ENCODE measurements at places on chromosomes 6 and 20.

DNA sequence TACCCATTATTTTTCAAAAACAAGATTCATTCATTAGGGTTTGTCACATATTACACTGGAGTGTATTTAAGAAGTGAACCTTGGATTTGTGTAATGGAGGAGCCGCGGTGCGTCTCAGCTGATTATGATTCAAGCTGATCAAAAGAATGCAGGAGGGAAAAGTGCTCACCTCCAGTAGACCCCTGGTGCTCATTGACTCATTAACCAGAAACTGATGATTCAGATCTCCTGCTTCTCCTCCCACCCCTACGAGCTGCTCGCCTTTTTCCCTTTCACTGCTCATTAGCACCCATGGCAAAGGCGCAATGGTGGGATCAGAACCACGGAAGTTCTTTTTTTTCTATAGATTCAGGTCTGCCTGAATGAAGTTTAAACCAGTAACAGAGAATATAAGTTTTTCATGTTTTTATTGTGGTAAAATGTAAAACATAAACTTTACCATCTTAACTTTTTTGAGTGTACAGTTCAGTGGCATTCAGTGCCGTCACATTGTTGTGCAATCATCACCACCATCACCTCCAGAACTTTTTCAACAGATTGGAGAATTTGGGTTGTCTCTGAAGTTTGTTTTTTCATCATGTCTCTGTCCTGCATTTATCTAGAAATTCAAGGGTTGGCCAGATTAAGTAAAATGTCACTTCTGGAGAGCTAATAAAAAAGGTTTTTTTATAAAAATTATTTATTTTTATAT lies 101.6 kb downstream of the LINC00237 start:
- no peak for DNase-seq

DNA sequence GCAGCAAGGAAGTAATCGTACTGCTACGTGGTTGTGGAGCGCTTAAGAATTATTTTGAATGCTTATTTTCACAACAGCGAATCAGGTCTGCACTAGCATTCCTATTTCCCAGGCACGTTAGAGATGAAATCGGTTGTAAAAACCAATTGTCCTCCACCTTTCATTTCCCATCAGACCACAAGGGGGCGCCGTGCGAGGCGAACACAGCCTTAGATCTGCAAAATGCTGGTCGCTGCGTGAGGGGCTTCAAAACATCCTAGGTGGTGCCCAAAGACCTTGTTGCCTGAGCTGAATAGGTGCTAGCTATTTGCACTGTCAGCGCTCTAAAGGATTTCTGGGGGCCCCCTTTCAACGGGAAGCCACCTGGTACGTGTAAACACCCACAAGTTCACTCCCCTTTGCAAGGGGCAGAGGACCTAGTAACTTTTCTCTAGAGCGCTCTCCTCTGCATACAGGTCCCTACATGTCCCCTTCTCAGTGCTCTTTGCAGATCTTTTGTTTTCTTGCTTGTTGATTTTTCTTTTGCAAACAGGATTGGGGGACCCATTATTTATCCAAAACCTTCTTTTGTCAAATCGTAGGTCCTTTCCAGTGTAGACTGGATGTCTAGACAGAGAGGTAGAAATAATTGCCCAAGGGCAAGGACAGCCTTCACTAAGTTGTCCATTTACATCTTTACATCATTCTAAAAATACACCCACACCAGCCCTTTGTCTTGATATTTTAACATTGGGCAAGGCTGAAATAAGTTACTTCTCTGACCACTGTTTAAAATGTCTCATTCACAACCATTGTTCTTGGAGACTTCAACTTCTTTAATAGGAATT lies 59.8 kb downstream of the NEDD9 start:
- DNase-seq, result no peak

DNA sequence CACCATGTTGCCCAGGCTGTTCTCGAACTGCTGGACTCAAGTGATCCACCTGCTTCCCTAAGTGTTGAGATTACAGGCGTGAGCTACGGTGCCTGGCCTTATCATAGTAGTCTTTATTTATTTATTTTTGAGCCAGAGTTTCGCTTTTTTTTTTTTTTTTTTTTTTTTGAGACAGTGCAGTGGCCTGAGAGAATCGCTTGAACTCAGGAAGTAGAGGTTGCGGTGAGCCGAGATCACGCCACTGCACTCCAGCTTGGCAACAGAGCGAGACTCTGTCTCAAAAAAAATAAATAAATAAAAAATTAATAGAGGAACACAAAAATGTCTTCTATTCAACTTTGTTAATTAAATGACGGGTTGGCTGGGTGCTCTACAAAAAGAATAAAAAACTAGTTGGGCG lies 12.9 kb downstream of the MAPRE1 start:
- no peak for DNase-seq

- DNase-seq, result no peak
Observed at GRCh38 chr20:49388744-49389143, 93.7 kb downstream of the KCNB1 start.

DNA sequence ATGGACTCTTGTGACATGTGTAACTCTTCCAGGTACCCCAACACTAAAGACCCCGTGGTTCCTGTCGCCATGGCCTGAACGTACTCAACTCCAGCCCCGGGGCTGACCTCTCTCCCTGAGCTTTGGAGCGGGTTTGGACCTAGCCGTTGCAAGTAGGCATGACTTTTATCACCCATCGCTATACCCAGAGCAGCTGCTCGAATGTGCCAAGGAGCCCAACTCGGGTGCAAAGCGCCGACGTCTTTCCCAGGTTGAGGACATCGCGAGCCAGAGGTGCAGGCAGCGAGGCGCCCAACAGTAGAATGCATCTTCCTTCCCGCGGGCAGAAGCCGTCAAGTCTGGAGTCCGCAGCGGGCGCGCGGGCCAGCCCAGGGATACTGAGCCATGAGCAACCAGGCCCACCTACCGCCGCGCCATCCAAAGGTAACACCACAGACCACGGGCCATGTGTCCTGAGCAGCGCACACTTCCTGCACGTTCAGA lies 5.7 kb upstream of the LAMP5 start:
- DNase-seq, result no peak

GRCh38 chr6:105981002-105981887 lies 104.9 kb upstream of the PRDM1 start:
- no peak for DNase-seq

- DNase-seq, result no peak
Observed at GRCh38 chr20:59145247-59145923, 18.2 kb upstream of the ZNF831 start.

GRCh38 chr6:35076997-35077712 lies 64.0 kb downstream of the TCP11 start:
- no peak for DNase-seq

DNA sequence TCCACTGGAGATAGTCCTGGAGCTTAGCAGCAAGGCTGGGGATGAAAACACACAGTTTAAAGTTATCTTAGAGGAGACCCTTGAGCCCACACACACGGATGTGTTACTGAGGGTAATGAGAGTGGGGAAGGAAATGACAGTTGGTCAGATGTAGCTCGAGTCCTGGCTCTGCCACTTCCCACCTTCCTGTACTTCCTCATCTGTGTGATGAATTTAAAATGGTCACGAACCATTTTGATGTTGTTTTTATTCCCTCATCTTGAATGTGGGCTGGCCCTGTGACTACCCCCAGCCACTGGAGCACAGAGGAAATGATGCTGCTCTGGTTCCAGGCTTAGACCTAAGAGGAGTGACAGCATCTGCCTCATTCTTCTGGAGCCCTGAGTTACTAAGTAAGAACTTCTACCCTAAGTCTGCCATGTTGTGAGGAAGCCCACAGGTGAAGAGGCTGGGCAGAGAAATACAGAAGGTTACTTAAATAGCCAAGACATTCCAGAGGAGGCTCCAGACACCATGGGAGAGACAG lies 141.2 kb downstream of the NRN1 start:
- no peak for DNase-seq

GRCh38 chr6:160004419-160005175 lies 35.7 kb downstream of the IGF2R start:
- no peak for DNase-seq

DNA sequence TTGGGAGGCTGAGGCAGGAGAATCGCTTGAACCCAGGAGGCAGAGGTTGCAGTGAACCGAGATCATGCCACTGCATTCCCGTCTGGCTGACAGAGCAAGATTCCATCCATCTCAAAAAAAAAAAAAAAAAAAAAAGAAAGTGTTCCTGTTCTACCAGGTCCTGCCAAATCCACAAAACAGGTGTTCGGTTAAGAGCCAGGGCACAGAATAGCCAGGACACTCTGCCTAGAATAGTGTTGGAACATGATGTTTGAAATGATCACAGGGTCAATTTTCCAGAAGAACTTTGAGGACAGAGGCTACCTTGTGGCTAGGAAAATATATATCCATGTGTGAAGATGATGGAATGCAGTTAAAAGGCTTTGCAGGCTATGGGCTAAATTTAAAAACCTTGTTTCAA lies 63.6 kb upstream of the TRAF3IP2 start:
- DNase-seq, result no peak

- peak; percentile 93 for DNase-seq
Observed at GRCh38 chr20:43938932-43939761, 24.5 kb downstream of the TOX2 start.

DNA sequence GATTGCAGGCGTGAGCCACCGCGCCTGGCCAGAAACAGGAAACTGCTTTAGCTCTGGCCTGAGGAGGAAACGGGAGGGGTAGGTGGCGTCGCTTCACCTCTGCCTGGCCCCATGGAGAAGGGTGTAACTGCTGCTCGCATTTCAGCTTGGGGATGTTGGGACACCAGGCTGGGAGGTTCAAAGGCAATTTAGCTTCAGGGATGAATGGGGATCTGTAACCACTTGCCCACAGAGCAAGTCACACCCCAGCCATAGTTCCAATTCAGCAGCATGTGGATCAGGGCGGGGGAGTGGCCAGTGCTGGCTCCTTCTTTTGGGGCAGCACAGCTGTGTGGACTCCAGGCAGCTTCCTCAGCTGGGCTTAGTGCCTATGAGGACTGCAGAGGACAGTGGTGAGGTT lies 34.8 kb upstream of the NUP153 start:
- DNase-seq, result no peak

DNA sequence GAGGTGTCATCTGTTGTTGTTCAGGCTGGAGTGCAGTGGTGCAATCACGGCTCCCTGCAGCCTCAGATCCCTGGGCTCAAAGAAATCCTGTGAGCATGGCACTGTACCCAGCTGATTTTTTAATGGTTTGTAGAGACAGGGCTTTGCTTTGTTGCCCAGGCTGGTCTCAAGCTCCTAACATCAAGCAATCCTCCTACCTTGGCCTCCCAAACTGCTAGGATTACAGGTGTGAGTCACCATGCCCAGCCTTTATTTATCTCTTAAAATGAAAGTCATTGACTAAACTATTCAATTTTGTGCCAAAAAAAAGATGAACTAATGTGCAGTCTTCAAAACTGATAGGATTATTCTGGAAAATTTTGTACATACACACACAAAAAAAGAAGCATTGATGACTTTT lies 38.8 kb upstream of the UNC93A start:
- DNase-seq, result no peak

- DNase-seq, result no peak
Observed at GRCh38 chr6:55445648-55446204, 118.5 kb downstream of the GFRAL start.

All from HS-27A (cell line).